ENCODE measurements at places on chromosomes 11 and 22.

DNA sequence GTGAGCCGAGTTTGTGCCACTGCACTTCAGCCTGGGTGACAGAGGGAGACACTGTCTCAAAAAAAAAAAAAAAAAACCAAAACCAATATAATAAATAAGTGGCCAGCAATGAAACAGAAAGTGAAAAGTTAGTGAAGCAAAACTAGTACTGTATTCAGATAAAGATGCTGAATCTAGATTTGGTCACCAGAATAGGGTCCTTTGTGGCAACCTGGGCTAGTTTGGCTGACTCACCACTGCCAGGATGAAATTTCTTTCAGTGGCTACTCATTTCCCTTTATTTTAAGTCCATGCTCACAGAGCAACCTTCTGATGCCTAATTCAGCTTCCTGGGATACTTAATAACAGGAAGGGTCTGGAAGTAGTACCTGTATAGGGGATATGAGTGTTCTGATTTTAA lies 26.0 kb downstream of the LIMK2 start:
- DNase-seq, result peak; percentile 38

DNA sequence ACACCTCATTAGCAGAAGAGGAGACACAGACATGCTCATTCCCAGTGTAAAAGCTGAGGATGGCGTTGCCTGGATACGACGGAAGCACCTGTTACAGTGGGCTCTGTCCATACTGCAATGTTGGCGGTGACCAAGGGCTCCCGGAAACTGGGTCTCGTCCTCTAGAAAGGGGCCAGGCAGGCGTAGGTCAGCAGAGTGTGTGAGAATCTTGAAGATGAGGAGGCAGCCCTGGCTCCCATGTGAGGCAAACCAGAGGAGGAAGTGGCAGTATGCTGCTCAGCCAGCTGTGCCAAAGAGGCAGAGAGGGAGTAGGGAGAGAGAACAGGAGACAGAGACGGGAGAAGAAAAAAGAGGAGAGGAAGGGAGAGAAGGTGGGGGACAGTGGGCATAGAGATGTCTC lies 10.3 kb downstream of the LTO1 start:
- no peak for DNase-seq

GRCh38 chr22:30088468-30088867 lies 8.2 kb downstream of the HORMAD2 start:
- DNase-seq, result no peak

DNA sequence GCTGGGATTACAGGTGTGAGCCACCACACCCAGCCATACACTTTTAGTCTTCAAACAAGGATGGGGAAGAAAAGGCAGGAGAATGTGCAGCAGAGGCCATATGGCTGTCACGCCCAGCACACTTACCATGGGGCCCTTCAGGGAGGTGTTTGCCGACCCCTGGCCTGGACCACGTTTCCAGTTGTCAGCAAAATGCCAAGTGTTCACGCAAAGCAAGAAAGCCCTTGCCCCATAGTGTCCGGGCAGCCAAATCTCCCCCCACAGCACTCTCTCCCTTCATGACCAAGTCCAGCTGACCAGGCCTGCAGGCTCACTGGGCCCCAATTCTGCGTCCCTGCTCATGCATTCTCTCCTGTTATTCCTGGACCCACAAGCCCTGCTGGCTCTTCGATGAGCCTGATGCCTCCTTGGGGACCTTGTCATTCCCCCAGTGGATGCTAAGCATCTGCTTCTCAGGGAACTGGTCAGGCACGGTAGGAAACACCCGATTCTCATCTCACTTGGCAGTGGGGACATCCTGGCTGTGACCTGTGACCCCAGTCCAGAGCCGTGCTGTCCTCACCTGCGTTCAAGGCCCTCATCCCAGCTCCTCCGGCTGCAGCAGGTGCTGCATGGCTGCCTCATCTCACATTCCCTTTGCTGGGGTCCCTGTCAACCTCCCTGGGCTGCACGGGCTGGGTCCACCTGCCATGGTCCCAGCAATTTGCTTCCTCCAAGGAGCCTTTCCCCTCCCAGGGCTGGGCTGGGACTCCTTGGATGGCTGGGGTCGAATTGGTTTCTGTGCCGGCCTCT lies 96.4 kb downstream of the CTTN start:
- no peak for DNase-seq

DNA sequence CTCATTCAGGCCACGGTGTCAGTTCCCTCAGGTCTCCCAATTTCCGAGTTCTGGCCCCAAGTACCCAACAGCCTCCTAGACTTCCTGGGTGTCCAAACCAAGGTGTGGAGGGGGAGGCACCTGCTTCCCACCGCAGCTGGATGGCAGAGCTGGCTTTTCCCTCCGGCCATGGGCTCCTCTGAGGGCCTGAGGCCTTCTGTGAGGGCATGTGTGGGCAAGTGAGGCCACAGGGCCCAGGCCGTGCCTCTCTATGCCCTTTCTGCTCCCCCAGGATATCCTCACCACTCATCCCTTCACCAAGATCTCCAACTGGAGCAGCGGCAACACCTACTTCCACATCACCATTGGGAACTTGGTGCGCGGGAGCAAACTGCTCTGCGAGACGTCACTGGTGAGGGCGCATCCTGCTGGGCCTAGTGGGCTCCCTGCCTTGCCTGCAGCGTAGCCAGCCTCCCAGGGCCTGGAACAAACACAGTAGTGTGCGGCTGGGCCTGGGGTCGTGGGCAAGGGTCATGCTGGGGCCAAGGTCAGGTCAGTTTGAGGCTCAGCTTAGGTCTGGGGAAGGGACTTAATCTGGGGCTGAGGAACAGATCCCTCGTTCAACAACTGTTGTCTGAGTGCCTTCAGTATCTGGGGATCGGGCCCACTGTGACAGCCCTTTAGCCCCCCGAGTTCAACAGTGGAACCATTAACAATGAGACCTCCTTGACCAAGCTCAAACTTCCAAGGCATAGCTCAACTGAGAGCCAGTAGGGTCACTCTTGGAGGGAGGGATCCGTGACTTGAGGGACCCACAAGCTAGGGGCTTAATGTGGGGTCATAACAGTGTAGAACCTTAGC lies 85.8 kb downstream of the MYO7A start:
- no peak for DNase-seq

- DNase-seq, result no peak
Observed at GRCh38 chr11:93194673-93195291, 3.0 kb downstream of the SLC36A4 start.

DNA sequence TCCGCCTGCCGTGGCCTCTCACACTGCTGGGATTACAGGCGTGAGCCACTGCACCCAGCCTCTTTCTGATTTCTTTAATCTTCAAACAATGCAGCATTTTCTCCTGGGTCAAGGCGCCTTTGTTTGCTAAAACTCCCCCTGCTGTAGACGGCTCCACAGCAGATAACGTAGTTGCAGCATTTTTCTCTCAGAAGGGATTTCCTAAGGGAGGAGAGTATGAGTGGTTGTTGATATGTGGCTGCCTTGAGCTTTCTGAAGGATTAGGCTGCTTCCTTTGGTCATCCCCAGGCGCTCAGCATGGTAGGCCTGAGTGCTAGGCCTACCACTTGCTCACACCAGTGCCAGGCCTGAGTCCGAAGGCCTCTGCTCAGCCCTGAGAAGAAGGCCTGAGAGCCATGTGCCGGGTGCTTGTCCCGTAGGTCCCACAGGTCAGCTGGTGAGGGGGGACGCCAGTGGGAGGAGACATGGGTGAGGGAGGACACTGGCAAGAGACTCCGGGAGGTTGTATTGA lies 18.1 kb downstream of the SMARCB1 start:
- DNase-seq, result no peak

- no peak for DNase-seq
Observed at GRCh38 chr11:37353192-37353591, 755.2 kb upstream of the RAG2 start.

GRCh38 chr11:29984544-29984943 lies 32.3 kb downstream of the KCNA4 start:
- no peak for DNase-seq

DNA sequence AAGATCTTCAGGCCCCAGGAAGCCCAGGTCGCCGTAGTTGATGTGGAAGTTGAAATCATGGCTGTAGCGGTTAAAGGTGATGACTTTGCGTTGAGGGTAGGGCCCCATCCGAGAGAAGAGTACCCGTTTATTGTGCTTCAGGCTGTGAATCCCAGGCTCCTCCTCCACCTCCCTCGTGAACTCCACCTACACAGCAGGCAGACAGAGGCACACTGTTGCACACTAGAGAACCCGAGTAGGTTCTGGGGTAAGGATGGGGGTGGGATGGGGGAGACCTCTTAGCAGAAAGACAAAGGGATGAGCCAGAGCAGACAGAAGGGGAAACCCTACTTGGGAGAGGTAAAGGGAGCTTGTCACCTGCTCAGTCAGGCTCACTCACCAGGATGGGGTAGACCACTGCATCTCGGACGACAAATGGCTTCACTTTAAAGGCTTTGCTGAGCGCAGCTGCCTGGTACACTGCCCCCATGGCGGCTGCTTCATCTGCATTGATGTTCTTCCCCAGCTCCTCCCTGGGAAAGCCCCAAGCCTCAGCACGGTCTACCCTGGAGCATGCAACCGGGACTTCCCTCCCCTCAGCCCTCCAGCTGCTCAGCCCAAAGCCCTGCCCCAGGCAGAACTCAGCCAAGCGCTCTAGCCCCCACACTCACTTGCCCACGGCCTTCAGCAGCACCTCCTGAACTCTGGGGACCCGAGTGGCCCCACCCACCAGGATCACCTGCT lies 5.4 kb downstream of the HYOU1 start:
- DNase-seq, result no peak

DNA sequence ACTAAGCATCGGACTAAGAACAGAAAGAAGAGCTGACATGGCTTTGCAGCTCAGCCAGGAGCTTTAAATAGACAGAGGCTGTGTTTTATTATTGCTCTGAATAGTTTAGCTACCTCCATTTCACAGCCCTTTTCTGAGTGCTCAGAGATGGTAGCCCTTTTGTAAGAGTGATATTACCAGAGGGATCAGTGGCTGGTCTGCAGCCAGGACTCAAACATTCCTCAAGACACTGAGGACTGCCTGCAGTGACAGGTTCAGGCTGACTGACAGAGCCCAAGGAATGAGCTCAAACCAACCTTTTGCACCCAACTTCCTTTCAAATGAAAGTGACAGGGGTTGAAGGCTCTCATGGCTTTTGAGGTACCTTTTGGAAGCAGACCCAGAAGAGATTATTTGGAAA lies 189.0 kb downstream of the DDX10 start:
- DNase-seq, result no peak

GRCh38 chr22:47328550-47329243 lies 566.2 kb downstream of the TBC1D22A start:
- no peak for DNase-seq

DNA sequence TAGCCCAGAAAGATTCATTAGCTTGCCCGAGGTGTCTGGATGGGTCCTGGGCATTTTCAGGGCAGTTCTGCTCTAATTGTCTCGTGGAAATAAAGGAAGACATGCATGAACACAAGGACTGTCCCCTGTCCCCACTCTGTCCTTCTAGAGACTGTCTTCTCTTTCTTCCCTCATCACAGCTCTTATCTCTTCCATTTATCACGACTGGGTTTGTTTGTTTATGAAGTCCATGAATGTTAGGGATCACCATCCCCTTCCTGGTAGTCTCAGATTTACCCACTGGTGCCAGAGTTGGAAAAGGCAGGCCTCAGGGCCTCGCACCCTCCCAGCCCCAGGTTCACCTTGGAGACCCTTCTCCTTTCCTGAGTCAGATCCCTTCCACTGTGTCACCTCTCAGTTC lies 134.8 kb downstream of the PARVA start:
- DNase-seq, result no peak

DNA sequence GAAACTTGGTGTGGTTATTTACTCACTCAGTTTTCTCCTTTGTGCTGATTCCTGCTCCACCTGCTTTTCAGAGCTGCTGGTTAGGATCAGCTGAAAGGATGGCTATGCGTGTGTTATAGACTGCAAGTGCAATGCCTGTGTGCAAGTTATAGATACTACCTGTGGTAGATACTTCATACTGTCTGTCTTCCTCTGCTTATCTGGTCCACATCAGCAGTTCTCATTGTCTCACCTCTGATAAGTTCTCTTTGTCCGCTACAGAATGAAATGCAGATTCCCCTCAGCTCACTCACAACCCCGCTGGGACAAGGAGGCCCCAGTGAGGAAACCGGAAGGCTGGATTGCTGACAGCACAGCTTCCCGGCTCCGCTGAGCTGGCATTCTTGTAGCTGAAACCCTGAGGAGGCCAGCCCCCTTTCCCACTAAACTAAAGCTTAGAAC lies 37.5 kb upstream of the LYVE1 start:
- no peak for DNase-seq

DNA sequence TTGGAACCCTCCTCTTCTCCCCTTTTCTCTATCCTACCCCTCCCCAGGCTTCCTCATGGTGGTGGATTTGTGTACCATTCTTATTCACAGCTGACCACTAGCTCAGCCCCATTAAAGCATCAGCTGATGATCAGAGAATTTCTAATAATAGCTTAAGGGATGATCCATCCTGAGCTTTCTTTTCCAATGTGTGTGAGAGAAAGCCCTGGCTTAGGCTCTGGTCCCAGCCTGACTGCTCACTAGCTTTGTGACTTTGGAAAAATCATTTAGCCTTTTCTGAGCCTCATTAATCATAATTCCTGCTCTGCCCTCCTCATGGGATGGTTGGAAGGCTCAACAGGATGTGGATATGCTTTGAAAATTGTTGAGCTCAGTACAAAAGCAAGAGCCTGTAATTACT lies 26.3 kb upstream of the CCDC90B start:
- no peak for DNase-seq

All from GM19239 (cell line).